ELR (cell line): ENCODE measurements at places on chromosomes 6 and 20.
A peak's percentile ranks its signal among the peaks of the same experiment; 100 is the strongest.

GRCh38 chr20:39813190-39813829 is 851.2 kb downstream of the DHX35 start:
- no peak for DNase-seq

DNA sequence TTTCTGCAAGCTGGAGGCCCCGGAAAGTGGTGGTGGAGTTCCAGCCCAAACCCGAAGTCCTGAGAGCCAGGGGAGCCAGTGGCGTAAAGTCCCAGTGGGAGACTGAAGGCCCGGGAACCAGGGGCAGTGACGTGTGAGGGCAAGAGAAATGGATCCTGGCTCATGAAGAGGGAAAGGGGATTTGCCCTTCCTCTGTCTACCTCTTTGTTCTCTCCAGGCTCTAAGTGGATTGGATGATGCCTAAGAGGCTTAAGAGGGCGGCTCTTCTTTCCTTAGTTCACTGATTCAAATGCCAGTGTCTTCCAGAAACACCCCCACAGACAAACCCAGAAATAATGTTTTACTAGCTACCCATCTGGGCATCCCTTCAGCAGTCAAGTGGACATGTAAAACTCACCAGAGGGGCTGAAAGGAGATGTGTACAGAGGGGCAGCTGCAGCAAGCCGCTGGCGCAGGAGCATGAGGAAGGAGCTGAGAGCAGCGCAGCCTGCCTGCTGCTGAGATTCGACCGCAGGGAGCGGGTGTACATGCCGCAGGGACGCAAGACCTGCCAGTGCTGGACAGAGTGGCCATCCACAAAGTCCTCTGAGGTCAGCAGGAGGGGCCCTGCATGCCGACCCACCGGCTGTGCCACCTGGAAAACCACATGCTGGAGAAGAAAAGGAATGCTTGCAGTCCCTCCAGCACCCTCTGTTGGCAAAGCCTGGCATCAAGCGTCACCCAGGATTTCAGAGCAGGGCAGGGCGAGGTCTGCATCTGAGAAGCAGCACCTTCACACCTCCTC is 29.5 kb downstream of the CDYL start:
- peak; percentile 59 for DNase-seq

DNA sequence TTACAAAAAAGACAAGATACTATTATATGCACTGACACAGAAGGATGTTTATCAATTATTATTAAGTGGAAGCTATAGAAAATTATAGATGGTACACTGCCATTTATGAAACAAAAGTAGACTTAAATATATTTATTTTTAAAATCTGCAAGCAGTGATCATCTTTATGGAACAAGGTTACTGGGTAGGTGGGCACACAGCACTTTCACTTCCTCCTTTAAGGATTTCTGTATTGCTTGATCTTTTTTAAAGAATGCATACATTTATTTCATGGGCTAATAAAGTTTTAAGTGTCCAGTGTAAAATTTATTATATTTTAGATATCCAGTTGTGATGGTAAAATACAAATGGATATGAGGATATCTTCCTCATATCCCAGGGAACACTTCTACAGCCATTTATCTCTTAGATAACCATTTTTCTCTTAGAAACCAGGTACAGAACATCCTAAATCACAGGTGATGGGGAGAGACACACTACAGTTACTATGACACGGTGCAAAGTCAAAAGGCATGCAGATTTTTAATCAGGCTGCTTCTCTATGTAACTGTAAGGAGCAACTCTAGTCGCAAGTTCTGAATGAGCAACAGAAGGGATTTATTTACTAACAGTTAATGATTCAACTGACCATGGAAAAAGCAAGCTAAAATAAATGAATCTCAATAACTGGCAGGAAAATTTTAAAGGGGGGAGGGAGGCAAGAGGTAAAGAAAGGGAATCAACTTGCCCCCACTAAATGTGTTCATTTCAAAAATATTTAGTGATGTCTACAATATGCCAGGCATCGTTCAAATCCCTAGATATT is 2.2 kb downstream of the FBXL4 start:
- DNase-seq: peak; percentile 7

GRCh38 chr20:25353747-25354705 is 36.6 kb downstream of the ABHD12 start:
- DNase-seq: no peak

GRCh38 chr6:118869894-118870589 is 23.9 kb upstream of the ASF1A start:
- DNase-seq: peak; percentile 14

- peak; percentile 77 for DNase-seq
Measured at GRCh38 chr6:142207265-142207877, 60.3 kb downstream of the VTA1 start.
